Activated CD4-positive, alpha-beta T cell treated with anti-CD3 and anti-CD28 coated beads, Interleukin-2, amount 10 ng/mL, durations not matched to agents 7 days and 5 days (primary cell): ENCODE measurements at places on chromosomes 13 and 19.

GRCh38 chr13:62193919-62194318, 778.3 kb upstream of the PCDH20 start:
- DNase-seq: no peak

GRCh38 chr19:31979362-31979761, 366.0 kb upstream of the ZNF507 start:
- DNase-seq: no peak

- no peak for DNase-seq
Measured at GRCh38 chr19:47569331-47569730, 3.6 kb downstream of the ZNF541 start.

GRCh38 chr19:3186160-3186688, 494 bp downstream of the NCLN start:
- peak; percentile 33 for DNase-seq

GRCh38 chr19:54275951-54276350, 5.0 kb downstream of the LILRB2 start:
- no peak for DNase-seq

- no peak for DNase-seq
Measured at GRCh38 chr19:15369594-15369891, 10.0 kb downstream of the AKAP8 start.

- peak; percentile 34 for DNase-seq
Measured at GRCh38 chr13:52070929-52071523, 46.5 kb downstream of the UTP14C start.

DNA sequence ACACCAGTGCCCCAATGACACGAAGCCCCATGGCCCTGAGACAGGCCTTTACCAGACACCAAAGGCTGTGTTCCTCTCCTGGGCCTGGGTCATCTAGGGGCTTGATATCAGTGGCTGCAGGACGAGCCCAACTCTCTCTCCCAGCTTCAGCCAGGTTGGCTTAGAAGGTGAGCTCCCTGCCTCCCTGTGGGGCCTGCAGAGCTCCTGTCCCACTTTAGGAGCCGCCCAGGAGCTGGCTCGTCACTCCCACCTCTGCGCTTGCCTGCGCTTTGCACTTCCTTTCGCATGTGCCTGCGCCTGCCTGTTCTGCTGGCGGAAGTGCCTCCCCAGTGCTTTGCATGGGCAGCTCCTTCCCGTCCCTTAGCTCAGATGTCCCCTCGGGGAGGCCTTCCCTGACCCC, 4.9 kb downstream of the CALM3 start:
- DNase-seq: no peak

DNA sequence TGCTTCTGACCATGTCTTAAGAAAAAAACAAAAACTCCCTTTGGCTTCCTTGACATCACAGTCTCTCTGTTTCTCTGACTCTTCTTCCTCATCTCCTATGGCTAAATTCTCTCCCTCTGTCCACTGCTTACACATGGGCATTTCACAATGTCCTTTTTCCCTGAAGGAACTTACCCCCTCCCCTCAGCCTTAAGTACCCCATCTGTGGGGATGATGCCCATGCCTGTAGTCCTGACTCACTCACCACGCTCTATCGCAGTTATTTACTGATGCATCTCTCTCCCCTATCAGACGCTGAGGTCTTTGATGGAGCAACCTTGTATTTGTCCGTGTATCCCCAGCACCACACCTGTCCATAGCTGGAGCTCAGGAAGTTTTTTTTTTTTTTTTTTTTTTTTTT, 32.4 kb downstream of the ACTN4 start:
- DNase-seq: no peak

DNA sequence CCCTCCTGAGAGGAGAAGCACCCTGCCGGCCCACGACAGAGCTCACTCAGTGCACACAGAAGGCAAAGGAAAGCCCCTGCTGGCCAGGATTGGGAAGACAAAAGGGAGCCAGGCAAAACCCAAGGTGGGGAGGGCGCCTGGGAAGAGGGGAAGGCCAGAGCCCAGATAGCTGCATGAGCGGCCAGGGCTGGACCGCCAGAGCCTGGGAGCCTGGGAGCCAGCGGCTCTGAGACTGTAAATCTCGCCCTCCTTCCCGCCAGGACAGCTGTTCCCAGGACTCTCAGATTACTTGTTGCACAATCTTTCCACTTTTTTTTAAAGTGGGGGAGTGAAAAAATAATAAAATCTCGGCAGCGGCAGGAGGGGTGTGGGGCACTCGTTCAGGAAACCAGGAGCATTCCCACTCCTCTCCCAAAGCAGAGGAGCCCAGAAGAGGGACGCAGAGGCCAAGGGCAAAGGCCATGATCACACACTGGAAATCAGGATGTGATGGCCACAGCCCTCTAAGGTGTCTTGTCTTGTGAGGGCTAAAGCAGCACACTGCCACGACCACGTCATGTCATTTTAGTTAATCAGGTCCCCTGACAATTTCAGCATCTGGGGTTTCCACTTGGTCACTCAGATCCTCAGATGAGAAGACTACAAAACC, 19.6 kb upstream of the EPHX3 start:
- no peak for DNase-seq

GRCh38 chr13:98228661-98229341, 51.7 kb upstream of the RNF113B start:
- no peak for DNase-seq

DNA sequence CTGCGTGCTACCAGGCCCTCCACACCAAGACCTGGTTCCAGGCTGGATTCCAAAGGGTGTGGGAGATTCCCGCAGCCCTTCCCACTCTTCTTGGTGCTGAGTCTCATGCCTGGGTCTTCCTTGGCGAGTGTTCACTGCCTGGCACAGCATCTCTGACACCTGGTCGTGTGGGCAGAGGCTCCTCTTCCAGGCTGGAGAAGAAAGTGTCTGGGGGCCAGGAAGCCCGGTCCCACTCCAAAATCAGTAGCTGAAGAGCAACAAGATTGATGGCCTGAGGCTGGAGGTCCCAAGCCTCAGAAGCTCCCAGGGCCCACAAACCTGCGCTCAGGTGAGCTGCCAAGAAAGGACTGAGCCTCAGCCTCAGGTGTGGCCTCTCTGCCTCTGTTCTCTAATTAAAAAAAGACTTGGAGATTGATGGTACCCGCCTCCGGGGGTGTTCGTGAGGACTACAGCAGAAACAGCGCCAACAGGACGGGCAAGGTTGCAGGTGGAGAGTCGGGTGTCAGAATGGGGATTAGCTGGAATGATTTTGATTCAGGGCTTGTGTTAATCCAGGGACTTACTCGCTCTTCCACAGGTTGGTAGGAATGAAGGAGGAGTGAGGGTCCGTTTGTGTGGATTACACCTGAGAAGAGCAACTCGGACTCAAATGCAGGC, 217.5 kb downstream of the TEX29 start:
- no peak for DNase-seq

GRCh38 chr13:79393564-79394249, 12.3 kb downstream of the RBM26 start:
- DNase-seq: peak; percentile 58

- no peak for DNase-seq
Measured at GRCh38 chr13:63463782-63464610, 2048.3 kb upstream of the PCDH20 start.

DNA sequence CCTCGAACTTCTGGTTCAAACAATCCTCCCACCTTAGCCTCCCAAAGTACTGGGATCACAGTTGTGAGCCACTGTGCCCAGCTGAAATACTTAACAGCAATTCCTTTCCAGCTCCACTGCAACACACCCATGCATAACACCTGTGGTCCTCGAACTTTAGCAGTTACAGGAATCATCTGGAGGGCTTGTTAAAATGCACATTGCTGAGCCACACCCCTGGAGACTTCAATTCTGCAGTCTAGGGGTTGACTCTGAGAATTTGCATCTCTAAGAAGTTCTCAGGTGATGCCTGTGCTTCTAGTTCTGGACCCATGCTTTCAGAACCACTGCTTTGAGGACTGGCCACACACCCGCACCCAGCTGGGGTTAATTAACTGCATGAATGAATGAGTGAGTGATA, 53.1 kb upstream of the UBL3 start:
- DNase-seq: no peak

GRCh38 chr13:36862002-36862685, 43.1 kb downstream of the RFXAP start:
- no peak for DNase-seq

GRCh38 chr19:13234518-13234917, 84.3 kb downstream of the IER2 start:
- peak; percentile 67 for DNase-seq

- peak; percentile 25 for DNase-seq
Measured at GRCh38 chr19:6501740-6502648, at the start of gene TUBB4A. TSS of gene TUBB4A (minus strand) at chr19:6502309. CDS start at chr19:6502212, 97 bp downstream.

DNA sequence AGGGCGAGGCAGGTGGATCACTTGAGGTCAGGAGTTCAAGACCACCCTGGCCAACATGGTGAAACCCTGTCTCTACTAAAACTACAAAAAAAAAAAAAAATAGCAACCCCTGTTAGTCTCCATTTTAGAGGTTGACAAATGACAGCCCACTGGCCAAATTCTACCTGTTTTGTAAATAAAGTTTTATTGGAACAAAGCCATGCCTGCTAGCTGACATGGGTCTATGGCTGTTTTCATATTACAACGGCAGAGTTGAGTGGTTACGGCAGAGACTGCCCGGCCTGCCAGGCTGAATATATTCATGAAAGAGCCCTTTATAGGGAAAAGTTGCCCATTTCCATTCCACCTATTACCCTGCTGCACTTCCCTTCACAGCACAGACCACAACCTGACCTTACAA, 103.3 kb downstream of the ZNF557 start:
- no peak for DNase-seq

GRCh38 chr13:38866649-38867048, 124.0 kb downstream of the STOML3 start:
- no peak for DNase-seq

DNA sequence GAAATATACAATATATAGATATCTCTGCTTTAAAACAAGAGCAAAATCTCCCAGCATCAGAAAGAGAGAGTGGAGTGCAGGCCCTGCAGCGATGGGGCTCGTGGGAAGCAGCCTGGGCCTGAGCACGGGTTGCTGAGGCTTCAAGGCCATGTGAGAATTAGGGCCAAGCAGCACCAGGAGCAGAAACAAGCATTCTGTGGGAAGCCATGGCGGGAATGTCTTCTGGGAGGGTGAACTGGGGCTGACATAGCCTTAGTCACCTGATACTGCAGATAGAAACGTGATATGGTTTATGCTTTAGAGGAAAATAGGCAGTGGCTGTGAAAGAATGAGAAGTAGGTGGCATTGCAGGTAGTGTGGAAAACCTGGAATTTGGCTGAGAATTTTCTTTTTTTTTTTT, 472.3 kb downstream of the IRS2 start:
- no peak for DNase-seq

DNA sequence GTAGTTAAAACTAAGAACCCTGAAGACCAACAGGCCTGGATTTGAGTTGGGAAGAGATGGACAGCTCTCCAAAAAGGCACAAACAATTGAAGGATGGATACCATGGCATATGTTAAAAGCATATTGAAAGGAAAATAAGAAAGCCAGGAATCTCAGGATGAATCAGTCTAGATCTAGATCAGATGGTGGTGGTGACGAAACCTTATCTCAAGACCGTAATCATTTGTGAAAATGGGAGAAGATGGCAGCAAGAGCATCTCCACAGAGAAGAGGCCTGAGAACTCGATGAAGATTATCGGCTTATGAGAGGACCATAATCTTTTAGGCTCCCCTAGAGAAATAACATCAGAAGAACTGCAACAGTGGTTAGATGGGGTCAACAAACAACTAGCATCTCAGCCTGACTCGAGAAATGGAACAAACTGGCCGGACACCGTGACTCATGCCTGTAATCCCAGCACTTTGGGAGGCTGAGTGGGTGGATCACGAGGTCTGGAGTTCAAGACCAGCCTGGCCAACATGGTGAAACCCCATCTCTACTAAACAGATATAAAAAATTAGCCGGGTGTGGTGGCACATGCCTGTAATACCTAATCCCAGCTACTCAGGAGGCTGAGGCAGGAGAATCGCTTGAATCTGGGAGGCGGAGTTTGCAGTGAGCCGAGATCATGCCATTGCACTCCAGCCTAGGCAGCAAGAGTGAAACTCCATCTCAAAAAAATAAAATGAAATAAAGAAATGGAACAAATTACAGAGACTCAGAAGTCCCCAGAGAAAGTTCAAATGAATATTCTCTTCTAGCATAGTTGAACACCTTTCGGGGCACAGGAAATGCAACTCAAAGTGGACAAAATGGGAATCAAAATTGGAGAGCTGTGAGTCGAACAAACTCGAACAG, 47.6 kb downstream of the FOXO1 start:
- no peak for DNase-seq

DNA sequence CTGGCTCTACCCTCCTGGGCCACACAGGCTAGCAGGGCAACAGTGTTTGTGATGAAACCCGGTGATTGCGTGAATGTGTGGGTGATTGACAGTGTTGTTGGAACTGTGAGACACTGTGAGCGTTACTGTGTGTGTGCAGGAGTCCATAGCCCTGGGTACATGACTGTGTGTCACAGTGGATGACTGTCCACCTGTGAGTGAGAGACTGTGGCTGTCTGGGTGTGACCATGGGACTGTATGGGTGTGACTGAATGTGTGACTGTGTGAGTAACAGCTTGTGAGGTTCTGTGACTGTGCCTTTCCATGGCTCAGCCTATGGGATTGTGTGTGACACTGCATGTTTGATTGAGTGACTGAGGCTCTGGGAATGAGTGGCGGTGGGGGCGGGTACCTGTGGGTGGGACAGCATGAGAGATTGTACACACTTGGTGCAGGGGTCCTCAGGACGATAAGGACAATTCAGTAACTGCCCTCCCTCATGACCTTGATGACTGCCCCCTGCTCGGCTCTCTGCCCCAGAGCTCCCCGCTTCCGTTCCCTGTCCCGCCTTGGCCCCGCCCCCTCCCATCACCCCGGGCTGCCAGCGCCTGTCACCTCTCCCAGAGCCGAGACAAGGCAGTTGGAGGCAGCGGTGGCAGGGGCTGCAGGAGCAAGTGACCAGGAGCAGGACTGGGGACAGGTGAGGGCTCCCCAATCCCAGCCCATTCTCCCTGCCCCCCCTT, at the start of gene GIPR:
Gene GIPR, plus strand, starts transcription at position 602 of the 722 bp plus-strand sequence. CDS start 1,300 bp downstream, outside the sequence.
- DNase-seq: peak; percentile 57

DNA sequence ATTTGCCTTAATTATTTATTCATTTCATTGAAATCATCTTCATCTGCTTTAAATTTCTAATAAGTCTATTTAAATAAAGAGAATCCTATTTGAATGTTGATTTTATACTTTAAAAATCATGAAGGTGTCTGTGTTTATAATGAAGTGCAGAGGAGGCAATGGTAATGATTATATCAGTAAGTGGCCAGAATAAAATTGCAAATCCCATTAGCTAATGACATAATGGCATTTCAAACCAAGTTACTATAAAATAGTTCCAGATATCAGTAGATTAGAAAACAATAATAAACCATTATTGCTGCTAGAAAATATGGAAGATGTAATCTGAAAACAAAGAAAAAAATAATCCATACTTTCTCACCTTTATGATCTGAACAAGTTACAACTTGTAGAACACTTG, 647.8 kb upstream of the KLHL1 start:
- no peak for DNase-seq

DNA sequence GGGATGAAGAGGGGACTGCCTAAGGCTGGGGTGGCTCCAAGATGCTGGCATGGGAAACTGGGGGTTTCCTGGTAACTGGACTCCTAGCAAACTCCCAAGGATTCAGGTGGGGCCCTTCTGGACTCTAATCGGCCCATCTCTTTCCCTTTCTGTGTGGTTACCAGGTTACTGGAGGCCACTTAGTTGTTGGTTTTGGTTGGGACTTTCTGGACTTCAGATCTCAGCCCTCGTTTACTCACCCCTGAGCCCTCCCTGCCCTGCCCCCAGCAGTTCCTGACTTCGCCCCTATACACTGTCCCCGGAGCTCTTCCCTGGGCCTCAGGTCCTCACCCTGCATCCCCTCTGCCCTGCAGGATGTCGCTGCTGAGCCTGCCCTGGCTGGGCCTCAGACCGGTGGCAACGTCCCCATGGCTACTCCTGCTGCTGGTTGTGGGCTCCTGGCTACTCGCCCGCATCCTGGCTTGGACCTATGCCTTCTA, 328 bp downstream of the CYP4F12 start:
- DNase-seq: no peak

GRCh38 chr13:60275208-60275607, 111.5 kb upstream of the DIAPH3 start:
- no peak for DNase-seq
